ENCODE measurements at places on chromosomes 1 and 21.
A peak's percentile ranks its signal among the peaks of the same experiment; 100 is the strongest.

GRCh38 chr1:216553040-216553439, 129.8 kb upstream of the USH2A start:
- no peak for DNase-seq

DNA sequence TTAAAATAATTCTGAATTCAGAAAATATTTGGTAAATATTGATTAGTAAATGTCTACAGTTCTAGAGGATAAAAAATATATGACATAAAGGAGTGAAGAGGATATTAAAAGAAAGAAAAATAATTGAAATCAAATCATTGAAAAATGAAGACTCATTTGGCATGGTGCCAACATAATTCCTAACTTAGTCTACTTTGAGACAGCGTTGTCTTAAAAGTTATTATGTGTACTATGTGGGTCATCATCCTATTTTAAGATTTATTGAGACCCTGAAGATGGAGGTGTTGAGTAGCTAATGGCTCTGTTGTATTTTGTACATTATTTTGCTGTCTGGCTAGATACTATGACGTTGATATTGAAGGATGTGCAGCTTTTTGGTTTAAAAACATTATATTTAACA, 156.7 kb upstream of the PTGFR start:
- no peak for DNase-seq

DNA sequence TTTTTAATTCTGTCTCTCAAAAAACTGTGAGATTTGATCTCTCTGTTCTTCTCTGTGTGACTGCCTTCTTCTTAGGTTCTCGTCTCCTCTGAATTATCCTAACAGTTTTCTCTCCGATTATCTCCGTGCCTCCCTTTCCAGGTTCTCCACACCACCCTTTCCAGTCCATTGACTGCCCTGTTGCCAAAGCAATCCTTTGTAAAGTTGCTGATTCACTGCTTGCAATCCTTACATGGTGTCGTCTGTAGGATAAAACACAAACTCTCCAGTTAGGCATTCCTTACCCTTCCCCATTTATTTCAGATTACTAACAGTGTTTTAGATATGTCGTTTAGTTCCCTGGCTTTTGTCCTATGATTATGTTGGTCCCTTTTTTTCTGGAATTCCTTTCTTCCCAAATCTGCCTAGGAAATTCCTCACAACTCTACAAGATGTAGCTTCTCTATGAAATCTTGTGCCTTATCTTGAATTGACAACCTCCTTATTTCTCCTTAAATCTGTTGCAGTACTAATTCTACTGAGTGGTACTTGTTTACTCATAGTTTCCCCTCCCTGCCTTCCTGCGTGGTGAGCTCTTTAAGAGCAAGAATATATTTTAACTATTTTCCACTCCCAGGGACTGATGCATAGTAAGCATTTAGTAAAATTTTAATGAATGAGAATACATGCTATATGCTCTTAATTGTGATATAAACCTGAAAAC, 22.3 kb downstream of the RCOR3 start:
- peak; percentile 9 for DNase-seq

GRCh38 chr1:156647351-156647750, 5.4 kb downstream of the BCAN start:
- peak; percentile 40 for DNase-seq

- no peak for DNase-seq
These were observed 575.9 kb downstream of the USP25 start for GRCh38 chr21:16305686-16306085.

DNA sequence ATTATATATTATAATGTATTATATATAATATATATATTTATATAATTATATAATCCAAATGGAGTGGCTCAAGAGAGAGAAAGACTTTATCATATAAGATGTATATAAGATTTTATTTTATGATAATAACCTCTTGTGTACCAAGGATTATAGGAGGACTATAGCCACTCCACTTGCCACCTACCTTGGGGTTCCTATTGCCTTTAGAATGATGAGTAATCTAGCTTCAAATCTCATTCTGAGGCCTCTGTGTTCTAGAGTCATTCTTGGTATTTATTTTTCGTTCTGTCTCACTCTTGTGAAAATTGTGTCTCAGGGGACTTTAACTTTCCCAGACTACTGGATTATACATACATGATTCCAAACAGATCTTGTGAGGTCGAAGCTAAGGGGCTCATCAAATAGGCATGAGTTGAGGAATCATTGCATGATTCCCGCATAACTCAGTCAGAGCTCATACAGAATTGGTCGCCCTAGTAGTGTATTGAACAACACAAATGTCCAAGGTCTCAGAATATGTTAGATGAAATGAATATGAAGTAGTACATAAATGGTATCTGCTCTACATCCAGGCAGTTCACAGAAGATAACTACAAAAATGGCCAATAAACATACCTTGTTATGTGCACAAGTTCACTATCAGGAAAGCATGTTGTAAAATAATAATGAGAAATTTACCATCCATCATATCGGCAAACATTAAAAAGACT, 159.5 kb upstream of the RNPC3 start:
- DNase-seq, result no peak

DNA sequence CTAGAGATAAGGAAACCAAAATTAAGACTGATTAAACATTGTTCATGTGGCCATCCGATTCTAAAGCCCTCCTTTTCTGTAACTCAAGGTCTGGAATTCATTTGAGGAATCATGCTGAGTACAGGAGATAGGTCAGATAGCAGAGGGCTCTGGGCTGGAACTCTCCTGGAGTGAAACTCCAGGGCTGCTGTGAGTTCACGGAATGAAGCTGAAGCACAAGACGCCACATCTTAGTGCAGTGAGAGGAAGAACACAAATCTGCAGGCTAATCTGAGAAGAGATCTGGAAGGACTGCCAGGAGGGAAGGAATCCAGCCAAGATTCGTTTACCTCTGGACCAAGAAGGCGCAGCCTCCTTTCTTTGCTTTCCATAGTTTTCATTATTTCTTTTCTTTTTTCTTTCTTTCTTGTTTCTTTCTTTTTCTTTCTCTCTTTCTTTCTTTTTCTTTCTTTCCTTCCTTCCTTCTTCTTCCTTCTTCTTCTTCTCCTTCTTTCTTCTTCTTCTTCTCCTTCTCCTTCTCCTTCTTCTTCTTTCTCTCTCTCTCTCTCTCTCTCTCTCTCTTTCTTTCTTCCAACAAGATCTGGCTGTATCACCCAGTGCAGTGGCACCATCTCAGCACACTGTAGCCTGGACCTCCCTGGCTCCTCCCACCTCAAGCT, 74.8 kb upstream of the ATP1B1 start:
- no peak for DNase-seq

DNA sequence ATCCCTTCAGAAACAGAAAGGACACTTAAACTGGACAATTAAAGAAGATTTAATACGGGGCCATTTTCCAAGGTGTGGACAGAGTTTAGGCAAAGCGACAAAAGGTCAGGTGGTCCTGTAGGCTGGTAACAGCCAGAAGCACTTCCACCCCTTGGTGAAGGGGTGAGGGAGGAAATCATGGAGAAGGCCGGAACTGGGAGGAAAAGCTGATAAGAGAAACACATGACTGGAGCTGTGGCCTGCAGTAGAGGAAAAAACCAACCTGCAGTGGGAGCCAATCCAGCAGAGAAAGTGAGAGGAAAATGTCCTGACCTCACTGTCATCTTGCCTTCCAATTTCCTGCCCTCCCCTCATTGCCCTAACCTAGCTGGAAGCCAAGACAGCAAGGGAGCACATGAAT, 249.8 kb downstream of the LMO4 start:
- DNase-seq, result no peak

DNA sequence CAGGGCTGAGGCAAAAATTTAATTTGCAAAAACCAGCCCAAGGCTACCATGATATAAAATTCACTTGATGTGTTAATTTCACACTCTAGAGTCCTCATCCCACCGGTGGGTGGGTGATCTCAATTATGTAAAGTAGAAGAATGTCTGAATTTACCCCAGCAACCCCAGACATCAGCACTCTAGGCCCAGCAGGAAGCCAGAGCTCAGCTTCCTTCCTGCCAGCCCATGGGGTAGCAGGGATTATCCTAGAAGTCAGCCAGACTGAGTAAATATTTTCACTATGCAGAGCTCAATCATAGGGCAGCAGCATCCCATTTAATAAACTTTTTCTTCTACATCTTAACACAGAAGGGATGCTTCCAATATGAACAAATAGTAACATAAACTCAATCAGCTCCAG, 71.0 kb downstream of the SIPA1L2 start:
- peak; percentile 62 for DNase-seq

- DNase-seq, result no peak
These were observed 151.2 kb downstream of the KIF26B start for GRCh38 chr1:245306020-245306419.

GRCh38 chr1:93712741-93713140, 31.1 kb upstream of the BCAR3 start:
- DNase-seq, result no peak

- DNase-seq, result peak; percentile 26
These were observed 13.5 kb upstream of the CACNA1E start for GRCh38 chr1:181469829-181470228.

DNA sequence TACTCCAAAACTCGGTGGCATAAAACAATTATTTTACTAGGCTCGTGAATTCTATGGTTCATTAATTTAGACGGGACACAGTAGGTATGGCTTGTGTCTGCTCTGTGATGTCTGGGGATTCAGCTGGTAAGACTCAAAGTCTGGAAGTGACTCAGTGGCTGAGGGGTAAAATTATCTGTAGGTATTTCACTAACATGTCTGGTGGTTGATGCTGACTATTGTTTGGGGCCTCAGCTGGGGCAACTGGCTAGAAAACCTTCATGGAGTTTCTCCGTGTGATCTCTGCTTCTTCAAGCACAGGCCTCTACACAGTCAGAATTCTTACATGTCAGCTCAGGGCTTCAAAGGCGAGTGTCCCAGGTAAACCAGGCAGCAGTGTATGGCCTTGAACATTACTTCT, 41.2 kb upstream of the KLF17 start:
- no peak for DNase-seq

DNA sequence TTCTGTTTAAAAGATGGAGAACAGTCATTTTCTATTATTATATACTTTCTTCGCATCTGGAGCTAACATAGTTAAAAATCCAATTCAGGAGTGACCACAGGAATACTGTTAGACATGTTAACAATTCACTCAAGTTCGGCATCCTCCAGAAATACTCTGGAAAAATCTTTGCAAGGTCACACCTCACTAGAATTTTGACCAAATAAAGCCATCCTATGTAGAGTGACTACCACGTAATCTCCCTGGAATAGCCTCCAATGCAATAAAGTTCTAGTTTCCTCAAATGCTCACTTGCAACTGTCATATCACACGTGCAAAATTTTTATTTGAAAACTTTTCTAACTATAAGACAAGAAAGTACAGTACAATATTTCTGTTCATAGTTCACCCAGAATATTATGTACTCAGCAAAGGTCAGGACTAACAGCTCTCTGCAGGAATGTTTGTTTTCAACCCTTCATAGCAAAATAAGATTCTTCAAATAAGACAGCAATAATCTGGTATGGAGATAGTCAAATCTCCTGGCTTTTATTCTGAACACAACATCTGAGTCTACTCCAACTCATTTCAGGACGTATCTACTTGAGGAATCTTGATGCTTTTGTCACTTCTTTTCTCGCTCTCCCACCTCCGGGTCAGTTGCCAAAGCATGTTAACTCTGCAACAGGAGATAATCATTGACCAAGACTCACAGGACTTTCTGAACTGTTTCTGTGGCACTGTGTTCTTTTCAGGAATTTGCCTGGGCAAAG, 82.6 kb downstream of the GDAP2 start:
- DNase-seq, result no peak

DNA sequence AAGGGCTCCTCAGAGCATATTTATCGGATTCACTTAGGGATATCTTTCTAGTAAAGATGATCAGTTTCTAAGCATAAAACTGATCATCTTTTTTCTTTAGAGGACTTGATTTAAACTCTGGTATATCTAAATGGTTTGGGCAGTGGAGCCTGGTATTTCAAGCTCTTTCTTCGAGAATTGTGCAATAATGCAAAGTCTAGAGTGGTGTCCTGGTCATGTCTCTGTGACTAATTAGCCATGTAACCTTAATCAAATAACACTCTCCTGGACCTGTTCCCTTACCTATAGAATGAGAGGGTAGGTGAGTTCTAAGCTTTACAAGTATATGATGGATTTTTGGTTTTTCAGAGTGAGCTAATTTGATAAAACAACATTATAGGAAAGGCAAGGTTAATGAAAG, 225.2 kb downstream of the RPS6KC1 start:
- no peak for DNase-seq

- DNase-seq, result no peak
These were observed 58.7 kb upstream of the PTGS2 start for GRCh38 chr1:186738926-186739325.

DNA sequence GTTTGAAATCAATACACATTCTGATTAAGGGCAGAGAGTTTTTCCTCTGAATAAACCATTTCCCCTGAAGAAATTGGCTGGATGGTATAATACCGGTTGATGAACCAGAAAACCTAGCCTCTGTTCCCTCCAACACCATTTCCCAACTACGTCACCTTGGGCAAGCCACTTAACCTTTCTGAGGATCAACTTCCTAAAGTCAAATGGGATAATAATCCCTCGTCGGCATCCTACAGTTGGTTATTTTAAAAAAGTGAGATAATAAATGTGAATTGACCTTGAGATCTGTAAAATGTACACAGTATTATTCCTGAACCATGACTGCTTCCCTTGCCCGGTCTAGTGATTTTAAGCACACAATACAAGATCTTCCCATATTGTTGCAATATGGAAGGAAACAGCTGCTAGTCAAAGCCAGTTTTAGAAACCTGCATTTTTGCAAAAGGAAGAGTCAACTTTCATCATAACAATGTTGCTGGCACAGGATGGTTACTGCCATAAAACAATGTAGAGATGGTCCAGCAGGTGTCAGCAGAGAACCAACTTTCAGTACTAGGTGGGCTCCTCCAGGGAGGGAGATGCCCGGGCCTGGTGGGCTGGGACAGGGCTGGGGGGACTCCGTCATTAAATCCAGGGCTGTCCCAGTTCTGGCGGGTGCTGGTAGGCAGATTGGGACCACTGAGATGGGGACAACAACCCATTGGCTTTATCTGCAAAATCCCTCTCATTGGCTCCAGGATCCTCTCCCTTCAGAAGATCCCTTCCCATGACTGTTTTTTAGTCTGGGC, 5.2 kb upstream of the HLX start:
- peak; percentile 74 for DNase-seq

GRCh38 chr1:67451815-67452214, 21.6 kb upstream of the SERBP1 start:
- DNase-seq, result no peak

- no peak for DNase-seq
These were observed 73.7 kb upstream of the EDEM3 start for GRCh38 chr1:184828369-184828717.

All from H7 (cell line).